Activated CD4-positive, alpha-beta memory T cell treated with anti-CD3 and anti-CD28 coated beads for 36 hours (primary cell): ENCODE measurements at places on chromosomes 6 and 20.

GRCh38 chr20:6855104-6855503 is 87.6 kb downstream of the BMP2 start:
- DNase-seq = no peak

DNA sequence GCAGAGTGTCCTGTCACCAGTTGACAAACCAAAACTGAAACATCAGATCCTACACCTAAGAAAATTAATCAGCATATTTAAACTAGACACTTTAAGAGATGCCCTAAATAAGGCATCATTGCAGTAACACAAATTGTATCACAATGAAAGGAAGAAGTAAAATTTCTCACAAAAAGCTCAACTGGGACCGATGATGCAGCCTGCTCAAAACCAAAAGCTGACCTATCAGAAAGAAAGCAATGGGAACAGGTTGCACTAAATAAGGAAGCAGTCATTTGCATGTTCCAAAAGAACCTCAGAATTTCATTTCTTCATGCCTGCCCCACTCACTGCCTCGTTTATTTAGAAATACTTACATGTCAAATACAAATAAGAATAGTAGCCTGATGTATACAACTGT is 12.1 kb downstream of the HIVEP2 start:
- no peak for DNase-seq

DNA sequence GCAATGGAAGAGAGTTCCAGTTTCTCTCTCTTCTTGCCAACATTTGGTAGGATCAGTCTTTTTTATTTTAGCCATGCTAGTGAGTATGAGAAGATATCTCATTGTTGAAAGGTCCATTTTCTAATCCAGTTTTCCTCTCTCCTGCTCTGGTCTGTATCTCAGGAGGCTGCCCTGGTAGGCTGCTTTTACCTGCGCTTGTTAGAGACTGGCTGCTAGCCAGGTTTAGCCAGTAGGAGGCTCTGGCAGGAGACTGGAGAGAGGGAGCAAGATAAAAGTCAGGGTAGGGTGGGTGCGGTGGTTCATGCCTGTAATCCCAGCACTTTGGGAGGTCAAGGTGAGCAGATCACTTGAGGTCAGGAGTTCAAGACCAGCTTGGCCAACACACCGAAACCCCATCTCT is 68.6 kb upstream of the FOXP4 start:
- no peak for DNase-seq

DNA sequence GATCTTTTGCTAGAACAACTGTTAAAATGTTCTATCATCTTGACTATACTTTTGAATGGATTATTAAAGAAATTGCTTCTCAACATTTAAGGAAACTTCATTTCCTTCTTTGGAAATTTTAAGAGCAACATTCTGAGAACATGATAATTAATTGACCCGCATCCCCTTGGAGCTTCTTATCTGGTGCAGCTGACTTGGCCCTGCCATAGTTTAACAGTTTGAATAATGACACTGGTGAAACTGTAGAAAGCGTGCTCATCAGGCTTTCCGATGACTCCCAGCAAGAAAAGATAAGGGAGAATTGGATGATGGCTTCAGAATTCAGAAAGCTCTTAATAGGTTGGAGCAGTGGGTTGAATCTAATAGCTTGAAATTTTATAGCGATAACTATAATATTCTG is 38.1 kb downstream of the SNX9 start:
- no peak for DNase-seq

DNA sequence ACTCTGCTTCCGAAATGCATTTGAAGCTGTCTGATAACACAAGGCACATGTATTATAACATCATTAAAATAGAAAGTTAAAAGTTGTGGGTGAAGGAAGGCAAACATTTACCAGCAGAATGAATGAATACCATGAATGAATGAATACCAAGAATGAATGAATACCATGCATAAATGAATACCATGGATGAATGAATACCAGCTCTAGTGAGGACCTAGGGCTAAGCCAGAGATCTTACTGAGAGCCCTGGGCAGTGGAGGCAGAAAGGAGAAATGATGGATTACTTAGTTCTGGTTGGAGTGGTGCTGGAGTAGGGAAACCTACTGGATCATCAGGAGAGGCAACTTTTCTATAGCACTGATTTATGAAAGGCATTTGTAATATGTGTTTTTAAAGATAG is 998.0 kb downstream of the KIF16B start:
- DNase-seq = no peak

DNA sequence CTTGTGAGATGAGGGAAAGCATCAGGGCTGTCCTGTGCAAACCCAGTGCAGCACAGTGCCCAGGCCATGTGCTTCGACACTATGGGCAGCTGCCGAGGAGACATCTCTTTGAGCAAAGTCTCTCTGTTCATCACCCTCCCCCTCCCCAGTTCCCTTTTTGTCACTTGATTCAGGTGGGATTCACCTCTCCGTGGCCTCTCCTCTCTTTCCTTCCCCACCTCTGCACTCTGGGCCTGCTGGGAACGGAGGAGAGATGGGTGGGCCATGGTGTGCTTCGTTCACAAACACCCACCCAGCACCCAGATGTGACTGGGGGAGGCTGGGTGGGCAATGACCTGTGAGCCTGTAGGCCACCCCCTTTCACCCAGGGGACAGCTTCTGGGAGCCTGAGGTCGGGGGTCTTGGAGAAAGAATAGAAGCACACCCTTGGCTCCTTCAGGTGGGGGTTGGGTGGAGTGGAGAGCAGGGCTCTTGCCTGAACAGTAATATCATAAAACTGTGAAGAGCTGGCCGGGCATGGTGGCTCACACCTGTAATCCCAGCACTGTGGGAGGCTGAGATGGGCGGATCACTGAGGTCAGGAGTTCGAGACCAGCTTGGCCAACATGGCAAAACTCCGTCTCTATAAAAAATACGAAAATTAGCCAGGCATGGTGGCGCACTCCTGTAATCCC is 33.5 kb upstream of the DLGAP4 start:
- DNase-seq = no peak

DNA sequence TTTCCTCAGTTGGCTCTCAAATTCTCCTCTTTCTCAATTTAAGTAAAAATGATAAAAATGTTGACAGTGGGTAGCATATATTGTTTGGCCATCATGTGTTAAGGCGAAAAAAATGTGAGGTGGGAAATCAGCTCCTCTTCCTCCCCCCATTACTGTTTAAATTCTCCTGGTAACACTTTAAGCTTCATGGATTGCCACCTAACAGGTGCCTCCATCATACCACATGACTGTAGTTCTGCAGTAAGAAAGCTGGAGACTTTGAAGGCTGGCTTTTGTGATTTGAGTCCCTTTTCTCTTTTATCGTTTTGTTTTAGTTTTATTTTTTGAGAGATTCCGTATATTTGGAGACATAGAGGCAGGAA is 1.2 kb downstream of the ZFAND3 start:
- no peak for DNase-seq

- no peak for DNase-seq
Measured at GRCh38 chr6:82909551-82909950, 156.1 kb downstream of the UBE3D start.

DNA sequence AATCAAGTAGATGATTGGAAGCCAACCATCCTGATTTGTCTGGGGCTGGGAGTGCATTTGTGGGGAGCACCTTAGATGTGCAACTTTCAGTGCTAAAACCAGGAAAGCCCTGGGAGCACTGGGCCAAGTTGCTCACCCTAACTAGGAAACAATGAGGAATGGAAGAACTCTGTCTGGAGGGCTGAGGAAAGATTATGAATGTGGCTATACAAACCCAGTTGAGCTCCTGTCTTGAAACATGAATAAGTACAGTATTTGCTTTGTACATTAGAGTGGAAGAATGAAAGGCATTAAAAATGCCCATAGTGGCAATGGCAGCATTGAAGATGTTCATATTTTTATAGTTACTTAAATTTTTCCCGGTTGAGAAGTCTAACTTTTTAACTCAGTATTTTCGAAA is 121.1 kb downstream of the HDGFL1 start:
- no peak for DNase-seq

DNA sequence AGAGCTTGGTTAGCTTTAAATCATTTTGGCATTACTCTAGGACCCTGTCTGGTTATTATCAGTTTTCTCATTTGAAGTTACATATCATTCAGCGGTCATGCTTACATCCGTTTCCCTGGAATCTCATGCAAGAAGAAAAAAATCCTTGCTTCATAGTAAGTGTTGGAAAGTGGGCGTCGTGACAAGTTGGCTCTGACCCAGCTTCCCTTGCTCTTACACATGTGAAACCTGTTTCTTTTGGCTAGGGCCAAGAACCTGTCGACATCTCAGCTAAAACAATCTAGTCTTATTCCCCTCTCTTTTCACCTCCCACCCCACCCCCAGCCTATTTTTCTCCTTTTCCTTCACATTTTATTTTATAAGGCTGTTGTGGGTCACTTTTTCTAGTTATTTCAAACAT is 45.5 kb downstream of the ANKS1A start:
- DNase-seq = no peak

DNA sequence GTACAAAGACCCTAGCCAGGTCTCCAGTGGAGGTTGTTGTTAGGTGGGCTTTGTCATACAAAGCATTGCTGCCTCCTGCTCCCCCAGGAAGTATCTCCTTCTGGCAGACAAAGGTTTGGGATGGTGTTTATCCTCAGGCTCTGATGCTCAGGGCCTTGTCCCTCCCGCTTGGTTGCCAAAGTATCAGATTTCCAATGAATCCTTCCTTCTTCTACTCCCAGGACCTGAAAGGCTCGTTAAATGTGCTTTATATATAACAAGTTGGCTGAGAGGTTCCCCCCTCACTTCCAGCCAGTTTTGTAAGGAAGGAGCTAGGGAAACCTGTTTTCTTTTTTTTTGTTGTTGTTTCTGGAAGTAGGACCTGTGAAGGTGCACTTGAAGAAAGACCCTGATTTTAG is 14.4 kb downstream of the PTK7 start:
- DNase-seq = no peak

GRCh38 chr20:44781791-44782190 is 28.6 kb downstream of the RIMS4 start:
- no peak for DNase-seq

DNA sequence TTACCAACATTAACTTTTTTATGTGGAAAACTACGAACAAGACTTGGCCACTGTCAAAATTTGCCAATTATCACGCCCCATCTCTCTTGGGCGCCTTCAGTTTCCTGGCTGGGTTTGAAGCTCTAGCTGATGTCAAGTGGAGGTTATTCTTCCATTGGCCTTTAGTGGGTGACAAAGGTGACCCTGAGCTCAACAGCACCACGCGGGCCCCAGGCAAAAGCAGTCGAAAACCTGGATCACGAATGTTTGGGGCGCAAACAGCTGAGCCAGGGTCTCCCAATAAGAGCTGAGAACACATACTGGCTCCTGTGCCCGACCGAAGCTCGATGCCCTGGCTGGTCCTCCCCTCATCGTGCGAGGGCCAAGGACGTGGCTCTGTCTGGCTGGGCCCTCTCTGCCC is 26.8 kb downstream of the SLC17A9 start:
- DNase-seq = no peak

GRCh38 chr6:156691018-156691417 is 86.2 kb upstream of the ARID1B start:
- DNase-seq = no peak

DNA sequence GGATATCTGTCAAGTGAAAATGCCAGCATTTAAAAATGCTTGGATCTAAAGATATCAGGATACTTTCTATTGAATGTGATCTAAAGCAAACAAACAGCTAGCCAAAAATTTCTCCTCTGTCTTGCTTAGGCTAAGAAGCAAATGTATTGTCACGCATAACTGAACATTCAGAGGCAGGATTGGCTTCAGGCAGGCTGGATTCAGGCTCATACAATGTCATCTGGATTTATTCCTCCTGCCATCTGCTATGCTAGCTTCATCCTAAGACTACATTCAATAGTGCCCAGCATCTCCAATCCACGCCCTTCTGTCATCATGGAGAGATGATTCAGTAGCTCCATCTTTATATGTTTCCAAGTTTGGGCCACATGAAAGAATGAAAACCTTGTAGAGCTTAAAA is 27.1 kb downstream of the PFDN4 start:
- DNase-seq = no peak

- no peak for DNase-seq
Measured at GRCh38 chr6:63649847-63650265, 14.3 kb downstream of the PHF3 start.

DNA sequence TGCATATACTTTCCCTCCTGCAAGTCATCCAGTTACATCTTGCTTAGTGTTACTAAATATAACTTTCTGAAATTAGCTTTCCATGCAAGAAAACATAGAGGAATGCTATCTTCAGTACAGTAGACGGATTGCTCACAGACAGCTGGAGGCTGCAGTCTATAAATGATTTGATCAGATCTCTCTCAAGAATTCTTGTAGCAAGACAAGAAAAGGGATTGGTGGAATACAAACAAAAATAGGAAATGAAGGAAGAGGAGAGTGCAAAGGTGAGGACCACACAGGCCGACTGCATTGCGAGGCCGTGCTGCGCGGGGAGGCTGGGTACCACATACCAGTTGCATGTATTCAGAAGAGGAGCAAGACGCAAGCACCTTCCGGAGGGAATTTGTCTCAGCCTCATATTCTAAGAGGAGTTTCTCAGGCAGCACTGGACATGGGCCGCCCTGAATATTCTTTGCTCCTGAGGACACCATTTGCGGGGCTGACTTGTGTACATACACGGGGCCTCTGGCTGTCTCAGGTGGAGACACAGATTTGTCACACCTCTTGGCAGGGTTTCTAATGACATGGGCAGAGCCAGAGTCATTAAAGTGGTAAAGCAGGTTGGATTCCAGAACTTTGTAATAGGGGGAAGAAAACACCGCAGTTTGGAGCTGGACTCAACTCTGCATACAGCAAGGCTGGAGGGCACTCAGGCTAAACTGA is 22.7 kb upstream of the KIF25 start:
- no peak for DNase-seq

DNA sequence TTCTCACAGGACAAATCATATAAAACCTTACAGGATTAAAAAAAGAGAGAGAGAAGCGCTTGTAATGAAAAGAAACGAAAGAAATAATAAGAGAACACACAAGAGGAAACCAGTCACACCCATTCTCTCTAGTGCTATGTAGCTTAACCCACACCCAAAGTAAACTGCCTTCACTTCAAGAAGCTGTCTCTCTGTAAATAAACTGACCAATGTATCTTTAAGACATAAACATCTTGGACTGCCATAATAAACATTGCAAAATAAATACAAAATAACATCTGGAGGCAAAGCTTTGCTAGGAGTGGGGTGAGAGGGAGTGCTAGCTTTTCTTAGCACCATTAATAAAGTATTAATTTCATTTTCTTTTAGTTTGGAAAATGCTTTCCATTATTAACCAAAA is 61.6 kb upstream of the RNF146 start:
- no peak for DNase-seq

GRCh38 chr6:11404838-11405237 is 132.7 kb upstream of the TMEM170B start:
- DNase-seq = no peak

GRCh38 chr20:1423625-1424106 is 30.8 kb upstream of the FKBP1A start:
- peak; percentile 43 for DNase-seq

- no peak for DNase-seq
Measured at GRCh38 chr6:148677594-148678476, 69.0 kb upstream of the UST start.

GRCh38 chr6:24683297-24684296 is 16.7 kb downstream of the ACOT13 start:
- DNase-seq = no peak

GRCh38 chr20:48165401-48165685 is 380.1 kb upstream of the SULF2 start:
- no peak for DNase-seq
